G401 (cell line): ENCODE measurements at places on chromosomes 12 and 14. TPM values are rescaled to one million over a fixed set of nuclear protein-coding genes. Genes with fewer than 3 reads are reported as not detected.
A peak's percentile ranks its signal among the peaks of the same experiment; 100 is the strongest.

Gene A2M
- not detected in 2 replicates for total RNA-seq

Gene CCDC38
- total RNA-seq, result not detected in 2 replicates

Gene MANSC1
- total RNA-seq, result 1.6 and 1.7 TPM in 2 replicates

Gene SPTB
- total RNA-seq, result not detected in 2 replicates

Gene SOAT2
- not detected in 2 replicates for total RNA-seq

Gene SLC2A14
- total RNA-seq, result not detected in 2 replicates

Gene CMA1
- not detected in 2 replicates for total RNA-seq

Gene CCDC197
- not detected in 2 replicates for total RNA-seq

Gene EFS
- total RNA-seq, result not detected in 2 replicates

Gene SIX6
- not detected in 2 replicates for total RNA-seq

Gene SLC17A8
- 0.80 TPM in 1 of 2 replicates, not detected in the other for total RNA-seq

Gene SRRM4
- not detected in 2 replicates for total RNA-seq

Gene GLI1
- total RNA-seq, result 4.7 and 6.4 TPM in 2 replicates

Gene SYCP3
- not detected in 2 replicates for total RNA-seq

Gene RD3L
- not detected in 2 replicates for total RNA-seq

- DNase-seq, result no peak
Measured at GRCh38 chr12:5227708-5228373, 184.2 kb downstream of the KCNA5 start.

DNA sequence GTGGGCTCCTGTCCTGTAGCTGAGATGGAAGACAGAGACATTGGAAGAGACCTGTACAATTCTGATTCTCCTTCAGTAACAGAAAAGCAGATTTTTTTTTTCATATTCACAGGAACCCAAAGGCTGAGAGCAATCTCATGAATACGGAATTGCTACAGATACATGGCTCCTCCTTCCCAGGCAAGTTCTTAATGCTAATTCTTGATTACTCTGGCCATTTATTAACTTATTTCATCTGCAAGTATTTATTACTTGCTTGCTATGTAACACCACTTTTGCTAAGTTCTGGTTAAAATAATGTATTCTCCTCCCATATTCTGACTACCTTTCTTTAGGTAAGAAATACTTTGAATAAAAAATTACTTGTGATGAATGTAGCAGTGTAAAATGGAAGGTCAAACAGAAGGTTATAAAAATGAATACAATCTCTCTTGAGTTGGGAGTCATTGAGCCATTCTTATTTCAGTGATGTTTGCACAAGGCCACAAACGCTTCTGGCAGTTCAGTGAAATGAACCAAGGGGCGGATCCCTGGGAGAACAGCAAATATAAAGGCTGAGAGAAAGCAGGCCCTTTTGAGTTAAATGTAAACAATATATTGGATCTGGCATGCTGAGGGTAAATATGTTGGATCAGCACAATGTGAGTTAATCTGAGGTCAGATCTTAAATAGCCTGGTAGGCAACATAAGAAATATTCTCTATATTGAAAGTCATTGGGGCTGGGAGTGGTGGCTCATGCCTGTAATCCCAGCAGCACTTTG, 37.6 kb downstream of the MUCL1 start:
- no peak for DNase-seq

GRCh38 chr12:101769865-101770264, 30.6 kb upstream of the SYCP3 start:
- DNase-seq, result no peak

DNA sequence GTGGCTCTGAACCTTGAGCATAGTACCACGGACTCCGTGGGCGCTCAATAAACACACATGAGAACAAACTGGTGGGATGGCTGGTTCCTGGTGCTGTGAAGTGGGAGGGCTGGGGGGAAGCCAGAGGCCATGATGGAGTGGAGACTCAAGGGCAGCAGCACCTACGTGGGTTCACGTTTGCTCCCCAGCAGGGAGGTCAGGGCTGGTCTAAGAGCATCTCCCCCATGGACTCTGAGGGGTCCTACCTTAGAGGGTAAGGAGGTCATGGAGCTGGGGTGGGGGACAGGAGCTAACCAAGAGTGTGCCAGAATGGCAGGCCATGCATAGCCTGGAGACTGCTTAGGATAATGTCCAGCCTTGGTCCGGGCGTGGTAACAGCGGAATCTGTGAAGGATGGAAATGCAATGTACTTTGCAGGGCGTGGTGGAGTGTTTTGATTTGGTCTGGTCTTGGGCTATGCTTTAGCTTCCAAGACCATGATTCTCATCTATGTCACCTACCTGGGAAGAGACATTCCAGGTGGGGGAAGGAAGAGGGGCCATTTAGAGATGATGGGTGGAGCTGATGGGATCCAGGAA, 103.0 kb downstream of the PRMT8 start:
- DNase-seq, result no peak

GRCh38 chr12:77160931-77161330, 95.6 kb upstream of the E2F7 start:
- DNase-seq, result no peak

- DNase-seq, result no peak
Measured at GRCh38 chr14:61585598-61586543, 109.4 kb upstream of the HIF1A start.

GRCh38 chr12:87883806-87884205, 145.4 kb downstream of the C12orf50 start:
- DNase-seq, result no peak

DNA sequence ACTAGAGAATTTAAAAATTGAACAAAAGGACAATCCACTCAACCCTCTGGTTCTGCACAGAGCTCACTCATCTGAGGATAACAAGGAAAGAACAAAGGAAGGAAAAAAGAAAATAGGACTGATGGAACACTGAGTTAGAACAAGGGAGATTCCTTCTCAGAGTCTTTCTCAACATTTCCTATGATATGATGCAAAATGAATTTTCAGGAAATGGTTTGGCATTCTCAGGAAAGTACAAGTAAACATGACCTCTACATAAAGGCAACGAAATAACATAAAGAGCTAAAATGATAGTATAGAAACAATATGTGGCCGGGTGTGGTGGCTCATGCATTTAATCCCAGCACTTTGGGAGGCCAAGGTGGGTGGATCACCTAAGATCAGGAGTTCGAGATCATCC, 135.8 kb downstream of the ITPR2 start:
- DNase-seq, result no peak

DNA sequence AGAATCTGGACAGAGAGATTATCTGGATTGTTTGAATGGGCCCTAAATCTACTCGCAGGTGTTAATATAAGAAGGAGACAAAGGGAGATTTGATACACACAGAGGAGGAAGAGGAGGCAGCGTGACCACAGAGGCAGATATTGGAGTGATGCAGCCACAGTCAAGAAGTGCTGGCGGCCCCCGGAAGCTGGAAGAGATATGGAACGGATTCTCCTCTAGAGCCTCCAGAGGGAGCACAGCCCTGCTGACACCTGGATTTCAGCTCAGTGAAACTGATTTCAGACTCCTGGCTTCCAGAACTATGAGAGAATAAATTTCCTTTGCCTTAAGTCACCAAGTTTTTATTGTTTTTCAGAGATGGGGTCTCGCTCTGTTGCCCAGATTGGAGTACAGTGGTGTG, 9.2 kb upstream of the TC2N start:
- no peak for DNase-seq

GRCh38 chr12:48004053-48004941, at the start of gene COL2A1:
Gene COL2A1, minus strand, starts transcription at chr12:48004476. Its CDS starts 155 bp downstream, at chr12:48004321.
- DNase-seq, result no peak

GRCh38 chr12:94714378-94715114, 64.2 kb upstream of the TMCC3 start:
- DNase-seq, result no peak

- DNase-seq, result no peak
Measured at GRCh38 chr14:67928375-67928774, 108.8 kb downstream of the RAD51B start.

DNA sequence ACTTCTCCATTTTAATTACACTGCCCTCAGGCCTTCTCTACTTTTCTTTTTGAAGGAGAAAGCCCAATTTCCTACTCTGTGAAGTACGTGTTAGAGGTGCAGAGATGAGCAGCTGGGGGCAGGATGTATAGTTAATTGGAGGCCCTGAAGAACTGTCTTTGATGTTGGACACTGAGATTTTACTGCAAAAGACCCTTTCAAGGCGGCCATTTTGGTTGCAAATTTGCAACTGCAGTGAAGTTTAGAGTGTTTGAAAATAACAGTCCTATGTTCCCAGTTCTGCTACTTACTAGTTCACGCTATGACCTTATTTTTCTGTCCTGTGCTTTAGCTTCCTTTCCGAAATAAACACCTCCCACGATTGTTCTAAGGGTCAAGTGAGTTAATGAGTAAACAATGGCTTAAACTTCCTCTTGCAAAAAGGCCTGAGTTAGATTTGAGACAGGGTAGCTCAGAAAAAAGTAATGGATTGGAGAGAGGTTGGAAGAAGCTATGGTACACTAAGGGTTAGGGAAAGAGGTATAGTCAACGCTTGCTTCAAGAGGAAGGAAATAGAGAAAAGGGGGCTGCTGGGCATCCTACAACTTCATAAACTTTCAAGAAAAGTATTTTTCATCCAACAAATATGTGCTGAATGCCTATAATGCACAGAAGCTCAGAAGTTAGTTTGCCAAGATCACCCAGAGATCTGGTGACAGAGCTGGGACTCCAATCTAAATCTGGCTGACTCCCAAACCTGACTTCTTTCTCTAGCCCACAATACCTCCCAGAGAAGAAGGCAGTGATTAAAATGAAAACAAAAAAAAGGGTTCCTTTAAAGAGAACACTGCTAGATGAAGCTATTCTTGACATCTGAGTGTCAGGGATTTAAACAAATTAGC, 26.4 kb upstream of the DICER1 start:
- no peak for DNase-seq

DNA sequence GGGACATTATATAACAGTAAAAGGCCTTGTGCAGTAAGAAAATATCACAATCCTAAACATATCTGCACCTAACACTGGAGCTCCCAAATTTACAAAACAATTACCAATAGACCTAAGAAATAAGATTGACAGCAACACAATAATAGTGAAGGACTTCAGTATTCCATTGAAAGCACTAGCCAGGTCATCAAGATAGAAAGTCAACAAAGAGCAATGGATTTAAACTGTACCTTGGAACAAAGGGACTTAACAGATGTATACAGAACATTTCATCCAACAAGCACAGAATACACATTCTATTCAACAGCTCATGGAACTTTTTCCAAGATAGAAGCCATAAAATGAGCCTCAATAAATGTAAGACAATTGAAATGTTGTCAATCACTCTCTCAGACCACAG, 209.5 kb upstream of the ARHGAP5 start:
- DNase-seq, result no peak

- DNase-seq, result peak; percentile 65
Measured at GRCh38 chr12:4910502-4911315, 1.0 kb downstream of the KCNA1 start.

DNA sequence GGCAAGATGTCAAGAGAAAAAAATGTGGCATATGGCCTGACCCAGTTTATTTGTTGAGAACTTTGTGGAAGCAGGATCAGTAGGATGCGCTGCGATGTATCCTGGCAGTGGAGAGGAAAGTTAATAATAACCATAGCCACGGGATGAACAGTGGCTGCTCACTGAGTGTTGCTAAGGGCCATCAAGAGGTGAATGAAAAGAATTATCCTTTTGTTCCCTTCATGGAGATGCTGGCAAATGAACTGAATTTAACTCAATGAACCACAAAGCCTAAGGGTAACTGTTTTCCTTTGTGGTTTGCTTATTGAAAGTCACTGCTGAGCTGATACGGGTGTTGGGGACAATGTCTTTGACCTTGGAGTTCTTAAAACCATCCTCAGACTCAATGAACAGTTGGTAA, 476.5 kb downstream of the APAF1 start:
- DNase-seq, result peak; percentile 67

DNA sequence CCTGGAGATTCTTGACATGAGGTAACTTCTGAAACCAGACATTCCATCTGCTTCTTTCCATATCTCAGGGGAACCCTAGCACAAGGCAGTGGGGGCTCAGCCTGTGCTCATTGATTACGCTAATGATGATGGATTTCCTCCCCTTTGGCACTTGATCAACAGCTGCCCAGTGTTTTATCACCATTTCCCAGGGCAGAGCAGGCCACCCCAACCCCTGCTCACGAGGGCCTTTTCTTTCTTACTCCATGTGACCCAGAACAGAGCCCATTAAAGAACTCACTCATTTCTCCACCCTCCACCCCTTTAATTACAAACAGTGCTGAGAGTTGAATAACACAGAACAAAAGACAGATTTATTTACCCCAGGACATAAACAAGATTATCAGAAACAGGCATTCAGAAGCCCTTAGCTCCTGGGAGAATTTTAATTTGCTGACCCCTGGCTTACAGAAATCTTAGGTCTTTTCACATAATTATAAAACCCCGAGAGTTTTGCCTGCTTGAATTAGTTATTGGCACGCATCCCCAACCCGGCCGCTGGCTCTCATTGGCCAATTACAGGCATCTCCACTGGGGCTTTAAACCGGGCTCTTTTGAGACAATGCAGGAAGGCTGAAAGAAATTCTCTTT, 32.0 kb upstream of the CCDC60 start:
- no peak for DNase-seq

- DNase-seq, result no peak
Measured at GRCh38 chr12:57110104-57111030, 795 bp downstream of the STAT6 start.

DNA sequence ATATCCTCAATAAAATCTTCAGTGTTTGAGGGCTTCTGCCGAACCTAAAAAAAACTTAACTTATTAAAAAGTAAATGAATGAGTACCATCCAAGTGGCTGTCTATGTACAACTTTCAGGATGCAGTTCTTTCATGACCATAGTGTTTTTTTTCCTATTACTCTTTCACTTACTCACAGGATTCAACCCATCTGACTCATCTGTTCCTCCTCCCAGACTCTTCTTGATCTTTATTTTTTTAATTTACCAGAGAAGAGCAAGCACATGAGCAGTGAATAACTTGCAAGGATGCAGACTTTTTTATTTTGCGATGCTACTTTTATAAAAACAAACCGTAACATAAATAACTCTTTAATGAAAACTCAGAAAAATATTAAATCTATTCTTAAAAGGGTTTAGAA, 24.5 kb downstream of the RECQL start:
- DNase-seq, result no peak

GRCh38 chr12:26691234-26691970, 141.6 kb downstream of the ITPR2 start:
- DNase-seq, result peak; percentile 18

DNA sequence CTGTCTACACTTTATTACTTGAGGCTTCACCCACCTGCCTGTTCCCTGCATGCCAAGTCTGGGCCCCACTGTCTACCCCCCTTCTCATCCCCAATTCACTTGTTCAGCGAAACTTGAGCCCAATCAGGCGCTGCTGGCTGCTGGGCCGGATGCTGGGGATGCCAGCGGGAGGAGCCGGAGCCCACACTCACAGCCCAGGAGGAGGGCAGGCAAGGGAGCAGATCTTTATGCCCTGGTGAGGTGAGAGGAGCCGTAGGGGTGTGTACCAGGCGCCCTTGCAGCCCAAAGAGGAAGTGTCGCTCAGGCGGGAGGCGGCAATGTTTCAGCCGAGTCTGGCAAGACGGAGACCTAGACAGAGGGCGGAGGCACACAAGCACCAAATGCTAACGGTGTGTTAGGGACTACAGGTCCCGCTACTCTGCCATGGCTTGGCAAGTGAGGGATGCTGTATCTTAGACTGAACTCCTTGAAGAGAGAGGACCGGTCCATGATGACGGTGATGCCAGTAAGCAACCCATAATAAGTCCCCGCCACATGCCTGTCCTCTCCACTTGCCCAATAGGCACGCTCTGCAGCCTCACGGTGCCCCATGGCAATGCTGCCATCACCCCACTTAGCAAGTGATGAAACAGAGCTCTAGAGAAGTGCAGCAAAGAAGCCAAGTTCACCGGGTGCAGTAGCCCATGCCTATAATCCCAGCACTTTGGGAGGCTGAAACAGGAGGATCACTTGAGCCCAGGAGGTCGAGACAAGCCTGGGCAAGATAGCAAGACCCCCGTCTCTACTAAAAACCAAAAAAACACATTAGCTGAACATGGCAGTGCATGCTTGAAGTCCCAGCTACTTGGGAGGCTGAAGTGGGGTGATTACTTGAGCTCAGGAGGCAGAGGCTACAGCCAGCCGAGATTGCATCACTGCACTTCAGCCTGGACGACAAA, 41.6 kb downstream of the LRRC74A start:
- peak; percentile 15 for DNase-seq
